ENCODE measurements at places on chromosomes 6 and 20.
A peak's percentile ranks its signal among the peaks of the same experiment; 100 is the strongest.

DNA sequence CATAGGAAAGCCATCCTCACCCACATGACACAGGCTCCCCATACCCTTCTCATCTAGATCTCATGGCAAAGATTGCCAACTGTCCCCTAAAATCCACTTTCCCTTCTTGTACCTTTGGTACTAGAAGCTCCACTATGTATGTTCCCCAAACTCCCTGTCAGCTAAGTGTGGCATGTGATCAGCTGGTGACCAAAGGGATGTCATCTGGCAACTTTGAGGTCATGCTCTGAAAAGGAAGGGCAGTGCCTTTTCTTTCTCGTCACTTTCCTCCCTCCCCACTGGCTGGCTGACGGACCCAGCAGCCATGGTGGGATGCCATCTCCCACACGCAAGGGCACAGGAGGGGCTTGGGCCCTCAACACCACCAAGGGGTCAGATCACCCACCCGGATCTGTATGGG is 23.8 kb upstream of the TAF8 start:
- no peak for DNase-seq

GRCh38 chr20:12241065-12241464 is 323.4 kb downstream of the BTBD3 start:
- DNase-seq = no peak

DNA sequence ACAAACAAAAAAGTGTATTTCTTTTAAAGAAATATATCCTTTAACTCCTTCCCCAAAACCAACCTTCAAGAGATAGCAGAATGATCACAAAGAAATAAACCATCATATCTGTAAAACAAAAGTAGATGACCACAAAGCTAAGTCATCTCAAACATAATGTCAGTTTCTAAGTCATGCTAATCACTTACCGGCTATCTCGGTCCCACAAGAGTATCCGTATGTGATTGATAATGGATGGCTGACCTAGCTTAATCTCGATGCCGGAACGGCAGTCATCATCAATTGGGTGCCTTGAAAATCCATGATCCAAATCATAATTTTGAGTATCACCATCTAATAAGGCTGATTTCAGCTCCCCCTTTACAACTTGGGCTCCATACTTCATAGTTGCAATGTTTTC is 59.7 kb downstream of the BTBD9 start:
- DNase-seq = no peak

GRCh38 chr20:16284385-16285100 is 288.7 kb downstream of the KIF16B start:
- no peak for DNase-seq

- DNase-seq = no peak
Measured at GRCh38 chr6:55528624-55529023, 50.4 kb downstream of the HMGCLL1 start.

GRCh38 chr6:97047473-97048201 is 123.1 kb downstream of the KLHL32 start:
- no peak for DNase-seq

GRCh38 chr6:138267971-138268895 is 49.9 kb upstream of the PBOV1 start:
- DNase-seq = no peak

GRCh38 chr6:44044154-44044539 is 83.1 kb downstream of the MRPL14 start:
- DNase-seq = no peak

GRCh38 chr6:114762145-114762544 is 419.3 kb upstream of the HS3ST5 start:
- no peak for DNase-seq

DNA sequence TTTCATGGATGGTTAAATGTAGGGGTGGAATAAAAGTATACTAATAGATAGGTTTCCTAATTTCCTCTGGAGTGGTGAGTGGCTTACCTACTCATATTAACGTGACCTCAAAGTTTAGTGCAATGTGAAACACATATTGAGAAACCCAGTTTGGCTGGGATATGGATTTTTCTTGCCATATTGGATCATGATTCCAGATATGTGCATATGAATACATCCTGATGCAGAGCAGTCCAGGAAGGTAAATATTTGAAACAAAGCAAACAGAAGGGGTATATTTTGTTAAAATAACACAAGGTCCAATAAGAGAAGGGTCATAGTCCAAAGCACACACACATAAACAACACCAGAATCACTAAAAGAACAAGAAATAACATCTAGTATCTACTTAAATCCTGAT is 608.1 kb downstream of the PKHD1 start:
- DNase-seq = no peak

- DNase-seq = no peak
Measured at GRCh38 chr6:119276211-119276610, 73.3 kb downstream of the MAN1A1 start.

- DNase-seq = no peak
Measured at GRCh38 chr6:82959385-82959941, 106.2 kb downstream of the UBE3D start.

DNA sequence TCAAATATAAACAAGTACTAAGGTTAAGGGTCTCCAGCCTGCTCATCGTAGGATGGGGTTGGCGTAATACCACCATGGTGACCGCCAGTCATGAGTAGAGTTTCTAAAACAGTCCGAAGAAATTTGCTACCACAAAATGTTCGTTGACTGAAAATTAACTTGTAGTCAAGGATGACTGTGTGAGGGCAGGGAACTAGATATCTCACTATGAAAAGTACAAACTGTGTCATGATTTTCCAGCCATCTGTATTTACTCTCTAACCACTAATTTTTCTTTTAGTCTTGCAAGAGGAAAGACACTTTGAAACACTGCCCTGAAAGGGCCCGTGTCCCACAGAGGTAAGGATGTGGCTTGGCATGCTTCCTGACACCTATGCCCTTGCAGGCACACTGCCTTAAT is 99.7 kb downstream of the IRF4 start:
- peak; percentile 40 for DNase-seq

DNA sequence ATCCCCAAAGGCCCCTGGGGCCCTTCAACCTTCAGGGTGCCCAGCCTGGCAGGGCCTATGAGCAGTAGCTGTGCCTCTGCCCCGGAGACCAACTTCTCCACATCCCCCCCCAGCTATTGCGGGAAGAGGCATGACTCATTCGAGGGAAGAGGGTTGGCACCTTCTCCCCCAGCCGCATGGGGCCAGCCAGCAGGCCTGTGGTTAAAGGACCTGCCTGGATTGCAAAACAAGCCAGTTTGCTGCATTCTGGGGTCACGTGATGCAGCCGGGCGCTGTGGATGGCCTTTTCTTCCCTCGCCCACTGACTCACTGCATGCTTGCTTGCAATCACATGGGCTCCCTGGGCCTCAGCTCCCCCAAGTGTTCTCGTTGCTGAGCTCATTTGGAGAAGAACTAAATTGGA is 182.5 kb downstream of the MAFB start:
- peak; percentile 45 for DNase-seq

DNA sequence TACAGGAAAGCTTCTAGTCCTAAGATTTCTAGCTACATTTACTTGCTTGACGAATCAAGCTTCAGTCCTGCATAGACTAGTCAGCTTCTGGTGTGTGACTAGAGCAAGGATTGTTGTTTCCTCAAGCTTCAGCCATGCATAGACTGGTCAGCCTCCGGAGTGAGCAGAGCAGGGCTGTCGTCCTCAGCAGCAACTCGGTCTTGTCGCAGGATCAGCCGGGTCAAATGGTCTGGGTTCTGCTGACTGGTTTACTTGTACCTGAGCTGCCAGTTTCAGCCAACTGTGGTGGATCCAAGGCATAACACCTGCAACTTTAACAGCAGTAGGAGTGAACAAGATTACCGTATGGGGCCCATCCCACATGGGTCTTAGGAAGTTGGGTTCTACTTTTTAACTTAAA is 10.8 kb upstream of the GMPR start:
- no peak for DNase-seq

DNA sequence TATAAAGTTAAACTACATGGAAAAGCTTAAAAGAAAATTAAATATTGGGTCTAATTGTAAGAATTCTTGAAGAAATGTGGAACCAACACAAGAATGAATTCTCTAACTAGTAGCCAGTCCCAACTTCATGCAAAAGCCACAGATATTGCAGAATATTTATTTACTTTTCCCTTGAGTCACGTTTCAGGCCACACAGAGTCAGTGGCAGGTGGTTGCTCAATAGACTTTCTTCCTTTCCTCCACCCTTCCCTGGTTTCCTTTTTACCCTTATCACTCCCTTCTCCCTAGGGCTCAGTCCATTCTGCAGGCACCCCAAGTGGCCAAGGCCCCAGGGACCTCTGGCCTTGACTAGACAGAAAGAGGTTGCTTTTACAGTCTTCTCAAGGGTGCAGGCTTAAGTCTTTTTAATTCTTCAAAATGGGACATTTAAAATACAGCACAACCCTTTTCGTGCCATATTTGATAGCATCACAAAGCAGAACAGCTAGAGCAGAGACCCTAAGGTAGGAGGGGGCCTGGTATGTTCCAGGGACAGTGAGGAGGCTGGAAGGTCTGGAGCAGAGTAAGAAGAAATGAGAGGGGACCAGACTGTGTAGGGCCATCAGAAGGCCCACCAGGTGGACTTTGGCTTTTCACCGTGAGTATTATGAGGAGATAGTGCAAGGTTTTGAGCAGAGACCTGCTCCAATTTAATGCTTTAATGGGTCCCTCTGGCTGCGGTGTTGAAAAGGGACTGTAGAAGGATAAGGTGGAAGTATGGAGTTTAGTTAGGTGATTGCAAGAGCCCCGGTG is 65.0 kb downstream of the HDDC2 start:
- no peak for DNase-seq

DNA sequence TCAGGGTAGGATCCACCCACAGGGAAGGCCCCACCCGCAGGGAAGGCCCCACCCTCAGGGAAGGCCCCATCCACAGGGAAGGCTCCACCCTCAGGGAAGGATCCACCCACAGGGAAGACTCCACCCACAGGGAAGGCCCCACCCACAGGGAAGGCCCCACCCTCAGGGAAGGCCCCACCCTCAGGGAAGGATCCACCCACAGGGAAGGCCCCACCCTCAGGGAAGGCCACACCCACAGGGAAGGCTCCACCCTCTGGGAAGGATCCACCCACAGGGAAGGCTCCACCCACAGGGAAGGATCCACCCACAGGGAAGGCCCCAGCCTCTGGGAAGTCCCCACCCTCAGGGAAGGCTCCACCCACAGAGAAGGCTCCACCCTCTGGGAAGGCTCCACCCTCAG is 40.5 kb downstream of the KCNQ2 start:
- no peak for DNase-seq

GRCh38 chr6:79872986-79873385 is 74.4 kb downstream of the ELOVL4 start:
- DNase-seq = no peak

DNA sequence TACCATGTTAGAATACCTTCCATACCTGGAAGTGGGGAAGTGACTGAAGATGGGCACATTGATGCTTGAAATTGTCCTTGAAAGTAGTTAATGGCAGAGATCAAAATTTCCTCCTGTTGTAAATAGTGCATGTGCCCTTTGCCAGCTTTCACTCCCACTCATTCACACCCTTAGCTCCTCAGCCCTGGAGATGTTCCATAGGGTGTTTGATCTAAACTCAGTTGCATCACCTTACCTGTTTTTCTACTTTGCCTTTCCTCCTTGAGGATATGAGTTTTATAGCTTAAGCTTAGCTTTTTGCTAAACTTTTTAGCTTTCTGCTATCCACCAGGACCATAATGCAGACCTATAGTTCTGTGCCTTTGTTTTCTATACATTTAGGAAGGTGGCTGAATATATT is 69.0 kb downstream of the CEP57L1 start:
- no peak for DNase-seq

- DNase-seq = no peak
Measured at GRCh38 chr20:35626386-35627001, 10.9 kb downstream of the SPAG4 start.

DNA sequence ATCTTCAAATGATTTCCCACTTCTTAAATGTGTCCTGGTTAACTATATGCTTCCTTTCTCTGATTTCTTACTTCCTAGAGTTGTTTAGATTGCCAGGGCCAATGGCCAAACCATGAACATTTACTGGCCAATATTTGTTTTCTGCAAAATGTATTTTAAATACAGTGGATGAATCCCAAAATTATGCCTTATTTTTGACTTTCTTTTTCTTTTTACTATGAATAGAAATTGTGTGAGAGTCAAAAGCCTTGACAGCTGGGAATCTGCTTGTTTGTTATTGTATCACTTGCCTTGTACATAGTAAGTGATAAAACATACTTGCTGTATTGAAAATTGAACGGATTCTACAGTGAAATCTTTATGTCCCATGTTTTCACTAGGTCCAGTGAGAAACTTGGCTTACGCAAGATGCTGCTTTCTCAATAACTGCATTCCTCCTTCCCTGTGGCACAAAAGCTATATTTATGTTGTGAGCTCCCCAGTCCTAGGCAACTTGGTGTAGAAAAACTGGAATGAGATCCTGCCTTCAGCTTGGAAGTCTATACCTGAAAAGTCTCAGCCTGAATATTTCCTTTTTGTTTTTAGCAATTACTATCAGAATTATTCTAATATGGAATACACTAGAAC is 295.2 kb downstream of the EPHA7 start:
- DNase-seq = no peak

GRCh38 chr6:137839076-137839475 is 28.0 kb upstream of the TNFAIP3 start:
- DNase-seq = no peak

DNA sequence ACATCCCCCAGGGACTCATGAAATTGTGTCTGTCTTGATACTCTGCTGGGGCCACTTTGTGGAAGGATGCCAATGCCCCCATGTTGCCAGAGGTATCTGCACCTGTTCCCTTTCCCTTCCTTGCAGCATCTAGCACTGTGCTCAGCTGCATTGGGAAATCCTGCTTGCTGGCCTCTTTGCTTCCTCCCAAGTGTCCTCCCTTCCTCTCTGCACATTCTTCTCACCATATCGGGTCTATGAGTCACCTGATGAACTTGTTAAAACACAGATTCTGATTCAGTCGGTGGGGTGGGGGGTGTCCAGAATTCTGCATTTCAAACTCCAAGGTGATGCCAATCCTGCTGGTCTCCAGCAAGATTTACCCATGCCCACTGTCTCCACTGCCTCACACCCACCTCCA is 467.8 kb downstream of the PTPRT start:
- DNase-seq = no peak

- DNase-seq = no peak
Measured at GRCh38 chr20:31842471-31843157, 2.8 kb downstream of the FOXS1 start.

GRCh38 chr20:25408170-25408547 is 686 bp downstream of the GINS1 start:
- no peak for DNase-seq

- no peak for DNase-seq
Measured at GRCh38 chr20:23449421-23449820, 3.3 kb downstream of the CST11 start.

DNA sequence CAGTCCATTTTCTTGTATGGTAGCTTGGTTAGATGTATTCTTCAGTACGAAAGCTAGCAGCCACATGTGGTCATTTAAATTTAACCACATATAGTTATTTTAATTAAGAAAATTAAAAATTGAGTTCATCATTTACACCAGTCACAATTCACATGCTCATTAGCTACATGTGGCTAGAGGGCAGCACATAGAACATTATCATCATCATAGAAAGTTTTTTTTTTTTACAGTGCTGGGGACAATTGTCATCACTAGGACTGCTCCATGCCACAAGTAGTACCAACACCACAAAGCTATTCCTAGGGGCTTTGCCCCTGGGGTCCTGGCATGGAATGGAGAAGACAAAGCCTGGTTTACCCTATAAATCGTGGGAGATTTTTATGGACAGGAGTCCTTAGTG is 30.5 kb downstream of the PLCB4 start:
- no peak for DNase-seq
